ENCODE measurements at places on chromosomes 1 and 21.

- DNase-seq = no peak
Measured at GRCh38 chr1:20319456-20320220, 29.0 kb downstream of the VWA5B1 start.

- DNase-seq = no peak
Measured at GRCh38 chr1:186142916-186143315, 232.1 kb downstream of the TPR start.

DNA sequence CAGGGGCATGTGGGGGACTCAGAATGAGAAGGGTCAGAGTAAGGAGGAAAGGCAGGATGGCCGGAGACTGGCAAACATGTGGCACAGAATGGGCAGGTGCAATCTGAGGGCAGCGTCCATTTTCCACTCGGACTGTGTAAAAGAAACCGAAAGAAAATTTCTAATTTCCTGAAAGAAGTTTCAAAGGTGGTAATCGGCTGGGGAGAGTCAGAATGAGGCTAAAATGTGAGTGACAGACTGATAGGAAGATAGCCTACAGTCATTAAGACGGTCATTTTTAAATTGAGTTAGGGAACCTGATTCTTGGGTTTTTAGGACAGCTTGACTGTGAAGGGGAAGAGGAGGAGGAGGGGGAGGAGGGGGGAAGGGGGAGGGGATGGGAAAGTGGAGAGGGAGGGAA lies 23.6 kb downstream of the COA6 start:
- no peak for DNase-seq

GRCh38 chr1:232457595-232457994 lies 172.3 kb downstream of the SIPA1L2 start:
- no peak for DNase-seq

GRCh38 chr21:40640266-40640789 lies 206.6 kb downstream of the DSCAM start:
- DNase-seq = no peak

DNA sequence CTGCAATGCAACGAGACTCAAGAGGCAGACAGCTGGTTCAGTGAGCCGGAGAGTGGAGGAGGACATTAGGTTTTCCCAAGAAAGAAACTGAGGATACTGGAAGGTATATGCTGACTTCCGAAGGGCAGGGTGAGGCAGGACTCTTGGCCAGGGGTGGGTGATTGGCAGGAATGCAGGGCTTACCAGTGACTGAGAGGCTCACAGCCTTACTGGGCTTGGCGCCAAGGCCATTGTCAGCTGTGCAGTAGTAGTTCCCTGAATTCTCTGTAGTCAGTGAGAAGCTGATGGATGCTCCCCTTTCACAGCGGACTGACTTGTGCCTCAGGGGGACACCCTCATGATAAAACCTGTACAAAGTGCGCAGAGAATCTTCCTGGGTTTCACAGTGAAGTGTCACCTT lies 9.6 kb downstream of the FCRL5 start:
- DNase-seq = no peak

- no peak for DNase-seq
Measured at GRCh38 chr1:210723646-210724045, 394.9 kb downstream of the HHAT start.

GRCh38 chr1:53362851-53363642 lies 35.2 kb upstream of the LRP8 start:
- DNase-seq = no peak

- DNase-seq = no peak
Measured at GRCh38 chr1:246690100-246690499, 34.1 kb upstream of the SCCPDH start.

DNA sequence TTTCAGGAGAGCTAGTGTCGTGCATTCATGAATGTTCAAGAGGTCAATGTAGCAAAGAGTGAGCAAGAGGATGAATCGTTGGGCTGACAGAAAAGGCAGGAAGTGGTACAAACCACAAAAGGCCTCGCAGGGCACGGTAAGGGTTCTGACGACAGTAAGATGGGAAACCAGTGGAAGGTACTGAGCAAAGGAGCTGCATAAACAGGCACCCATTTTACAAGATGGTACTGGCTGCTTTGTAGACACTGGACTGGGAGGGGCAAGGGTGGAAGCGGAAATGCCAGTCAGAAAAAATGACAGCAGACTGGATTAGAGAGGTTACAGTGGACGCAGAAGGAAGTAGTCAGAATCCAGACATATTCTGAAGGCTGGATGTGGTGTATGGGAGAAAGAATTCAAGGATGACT lies 123.5 kb downstream of the PTPN14 start:
- DNase-seq = peak; percentile 94

- DNase-seq = peak; percentile 78
Measured at GRCh38 chr1:9629445-9630201, 21.9 kb upstream of the PIK3CD start.

DNA sequence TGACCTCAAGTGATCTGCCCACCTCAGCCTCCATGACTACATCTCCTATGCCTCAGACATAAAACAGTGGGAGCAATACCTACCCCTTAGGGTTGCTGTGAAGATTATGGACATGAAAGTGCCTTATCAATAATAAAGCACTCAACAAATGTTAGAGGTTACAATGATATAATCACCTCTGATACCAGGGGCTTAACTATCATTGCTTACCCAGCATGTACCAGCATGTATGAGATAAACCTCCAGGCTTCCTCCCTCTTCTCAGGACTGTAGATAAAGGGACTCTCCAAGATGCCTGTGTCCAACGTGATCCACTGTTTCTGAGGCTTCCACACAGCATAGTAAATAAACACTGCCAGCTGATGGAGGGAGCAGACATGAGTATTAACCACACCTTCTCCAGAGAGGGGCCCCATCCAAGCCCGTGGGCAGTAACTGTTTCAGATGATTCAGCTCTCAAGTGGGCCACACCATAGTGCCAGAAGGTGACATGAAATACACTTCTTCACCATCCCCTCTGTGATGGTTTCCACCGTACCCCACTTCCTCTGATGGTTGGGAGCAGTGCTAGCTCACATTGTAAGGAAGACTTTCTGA lies 26.2 kb downstream of the RHBDL2 start:
- DNase-seq = no peak

DNA sequence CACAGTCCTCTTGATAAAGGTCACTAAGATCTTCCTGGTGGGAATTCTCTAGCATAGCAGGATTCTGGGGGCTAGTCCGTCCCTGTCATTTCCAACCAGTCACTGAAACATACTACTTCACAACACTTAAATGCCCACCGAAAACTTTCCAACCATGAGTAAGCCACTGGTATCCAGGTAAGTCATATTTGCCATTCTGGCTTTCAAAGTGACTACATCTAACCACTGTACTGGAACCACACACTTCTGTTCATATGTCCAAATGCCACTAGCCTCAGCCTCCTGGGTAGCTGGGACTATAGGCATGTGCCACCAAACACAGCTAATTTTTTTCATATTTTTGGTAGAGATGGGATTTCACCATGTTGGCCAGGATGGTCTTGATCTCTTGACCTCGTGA lies 64.3 kb upstream of the VANGL1 start:
- DNase-seq = no peak

DNA sequence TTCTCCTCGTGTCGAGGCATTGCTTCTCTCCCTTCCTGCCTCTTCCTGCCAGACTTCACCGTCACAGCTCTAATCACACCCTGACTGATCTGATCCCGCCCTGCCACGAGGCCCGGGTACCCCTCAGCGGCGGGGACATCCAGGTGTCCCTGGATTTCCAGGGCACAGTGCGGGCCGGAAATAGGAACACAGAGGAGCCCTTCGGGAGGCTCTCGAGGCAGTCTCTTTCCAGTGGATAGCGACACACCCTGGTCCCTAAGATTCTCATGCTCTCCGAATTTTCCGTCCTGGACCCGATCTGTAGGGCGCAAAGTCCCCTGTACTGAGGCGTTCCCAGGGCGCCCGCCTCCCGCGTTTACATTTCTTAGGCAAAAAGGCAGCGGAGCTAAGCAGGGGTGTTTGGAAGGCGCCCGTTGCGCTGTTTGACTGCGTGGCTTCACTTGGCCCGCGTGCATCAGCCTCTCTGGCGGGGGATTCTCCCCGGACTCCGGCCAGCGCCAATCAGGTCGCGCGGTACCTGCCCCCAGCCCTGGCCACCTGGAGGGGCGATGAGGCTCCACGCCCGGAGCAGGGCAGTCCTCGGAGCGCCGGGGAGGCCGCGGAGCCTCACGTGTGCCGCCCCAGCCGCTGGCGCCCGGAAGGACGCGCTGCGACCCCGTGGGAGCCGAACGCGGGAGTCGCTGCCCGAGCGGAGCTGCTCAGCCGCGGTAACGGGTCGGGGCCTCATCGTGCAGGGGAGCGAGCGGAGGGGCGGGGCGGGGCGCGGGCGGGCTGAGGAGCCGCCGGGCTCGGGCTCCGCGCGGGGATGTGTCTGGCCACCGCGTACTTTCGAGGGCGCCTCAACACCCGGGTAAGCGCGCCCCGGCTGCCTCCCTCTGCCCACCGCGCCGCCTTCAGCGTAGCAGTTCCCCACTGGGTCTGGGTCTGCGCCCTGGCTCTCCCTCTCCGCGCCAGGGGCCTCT lies at the start of gene FAM163A:
TSS of gene FAM163A (plus strand) at position 575 of the 962 bp plus-strand sequence. CDS start 69,807 bp downstream, outside the sequence.
- DNase-seq = no peak

DNA sequence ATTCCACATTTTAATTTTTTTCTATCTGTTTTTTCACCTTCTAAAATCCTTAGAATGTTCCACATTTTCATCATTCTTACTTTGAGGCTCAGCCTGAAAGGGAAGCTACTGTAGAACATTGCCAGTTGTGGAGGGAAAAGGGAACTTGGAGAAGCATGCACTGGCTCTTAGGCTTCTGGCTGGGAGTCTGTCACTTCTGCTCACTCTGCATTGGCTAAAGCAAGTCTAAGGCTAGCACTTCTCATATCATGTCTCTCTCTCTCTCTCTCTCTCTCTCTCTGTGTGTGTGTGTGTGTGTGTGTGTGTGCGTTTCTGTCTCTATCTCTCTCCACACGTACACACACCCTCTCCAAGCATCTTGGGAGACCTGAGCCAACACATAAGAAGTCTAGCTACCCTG lies 49.6 kb upstream of the ADAR start:
- DNase-seq = peak; percentile 66

DNA sequence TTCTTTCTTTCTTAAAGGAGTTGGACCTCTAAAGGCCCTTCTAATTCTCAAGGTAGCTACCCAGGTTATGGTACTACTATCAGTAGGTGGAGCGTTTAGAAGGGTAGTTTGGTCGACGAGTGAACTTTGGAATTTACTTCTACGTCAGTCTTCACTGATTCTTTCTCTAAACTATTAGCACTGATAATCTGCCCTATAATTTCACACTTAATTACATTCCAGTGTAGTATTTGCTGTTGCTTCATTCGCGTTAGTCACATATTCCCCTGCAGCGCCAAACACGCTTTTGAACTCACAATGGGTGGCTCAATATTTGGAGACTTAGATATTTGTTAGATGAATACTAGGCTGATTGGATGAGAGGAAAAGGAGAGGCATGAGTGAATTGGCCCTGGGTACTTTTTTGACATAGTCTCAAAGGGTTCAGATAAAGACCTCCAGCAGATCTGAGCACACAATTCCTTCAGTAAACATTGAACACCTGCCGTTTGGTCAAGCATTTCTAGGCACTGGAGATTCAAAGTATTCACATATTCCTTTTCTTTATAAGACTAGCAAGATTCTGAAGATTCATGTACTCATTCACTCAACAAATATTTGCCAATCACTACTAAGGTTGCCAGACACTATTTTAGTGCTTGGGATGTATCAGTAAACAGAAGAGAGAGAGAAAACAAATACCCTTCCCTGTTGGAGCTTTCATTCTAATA lies 929 bp upstream of the FOXJ3 start:
- no peak for DNase-seq

All from GDM1 (cell line).